ENCODE measurements at places on chromosomes 1 and 21.

- no peak for DNase-seq
Measured at GRCh38 chr1:235571482-235571881, 67.2 kb upstream of the B3GALNT2 start.

- DNase-seq: no peak
Measured at GRCh38 chr1:14334336-14335176, 263.9 kb upstream of the KAZN start.

DNA sequence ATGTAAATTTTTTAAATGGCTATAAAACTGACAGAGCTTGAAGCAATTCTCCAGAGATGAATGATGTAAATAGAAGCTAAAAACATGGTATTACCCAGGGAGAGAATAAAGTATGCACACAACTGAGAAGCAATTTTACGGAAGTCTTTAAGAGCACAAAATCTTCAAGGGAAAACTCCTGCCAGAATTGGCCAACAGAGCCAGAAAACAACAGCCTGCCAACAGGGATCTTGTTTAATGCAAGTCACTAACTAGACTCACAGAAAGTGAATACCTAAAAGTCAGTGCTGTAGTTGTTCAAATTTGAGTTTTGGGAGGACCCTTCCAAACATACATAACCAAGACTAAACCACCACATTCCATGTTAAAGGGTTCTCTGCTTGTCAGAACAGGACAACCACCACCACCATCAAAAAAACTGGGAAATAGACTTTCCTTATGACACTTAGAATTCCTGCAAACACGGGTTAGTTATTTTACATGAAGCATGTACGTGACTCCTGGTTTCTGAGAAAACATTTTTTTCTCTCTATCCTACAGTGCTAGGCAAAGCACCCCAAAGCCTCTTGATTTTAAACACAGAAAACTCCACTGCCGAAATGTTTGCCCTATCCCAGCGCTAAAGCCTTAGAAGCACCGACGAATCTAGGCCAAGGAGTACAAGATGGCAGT, 1.6 kb downstream of the EPS15 start:
- no peak for DNase-seq

GRCh38 chr1:16050328-16050727, 6.7 kb downstream of the CLCNKB start:
- DNase-seq: no peak
